ENCODE measurements at places on chromosomes 6 and 20.

DNA sequence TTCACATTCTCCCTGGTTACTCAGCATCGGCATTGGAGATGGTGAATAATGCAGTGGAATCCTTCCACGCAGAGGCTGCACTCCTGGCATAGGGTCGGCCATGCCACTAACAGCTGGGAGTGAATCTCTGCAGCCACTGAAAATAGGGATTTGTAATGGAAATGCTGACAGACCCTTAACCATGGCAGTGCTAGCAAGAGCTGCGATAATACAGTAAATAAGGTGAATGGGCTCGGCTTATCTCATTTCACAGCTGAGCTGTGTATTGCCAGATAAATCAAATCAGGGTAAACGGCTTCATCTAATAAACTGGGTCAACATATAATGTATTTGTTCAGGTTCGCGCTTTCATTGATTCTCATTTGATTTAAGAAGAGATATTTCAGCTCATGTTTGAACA, 156.8 kb downstream of the SLC35B3 start:
- no peak for DNase-seq

GRCh38 chr6:31204751-31205145, 34.3 kb upstream of the POU5F1 start:
- DNase-seq, result no peak

- no peak for DNase-seq
Measured at GRCh38 chr6:108988296-108988695, 106.3 kb downstream of the SESN1 start.

DNA sequence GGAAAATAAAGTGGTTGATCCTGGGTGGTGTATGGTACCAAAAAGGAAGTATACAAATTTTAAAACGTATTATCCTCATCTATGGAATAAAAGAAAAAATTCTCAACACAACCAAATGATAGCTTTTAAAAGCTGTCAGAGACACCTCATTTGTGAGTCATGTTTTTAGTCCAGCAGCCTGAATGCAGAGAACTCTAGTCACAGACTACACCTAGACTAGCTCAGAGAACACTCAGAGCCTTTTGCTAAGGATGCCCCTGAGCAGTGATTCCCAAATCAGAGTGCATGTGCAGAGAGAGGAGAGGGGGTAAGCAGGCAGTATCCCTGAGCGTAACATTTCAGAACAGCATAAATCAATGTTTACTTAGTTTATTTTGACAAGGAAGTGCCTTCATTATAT, 809.3 kb downstream of the HACE1 start:
- DNase-seq, result no peak

- no peak for DNase-seq
Measured at GRCh38 chr20:19976595-19977372, 40.4 kb upstream of the NAA20 start.

DNA sequence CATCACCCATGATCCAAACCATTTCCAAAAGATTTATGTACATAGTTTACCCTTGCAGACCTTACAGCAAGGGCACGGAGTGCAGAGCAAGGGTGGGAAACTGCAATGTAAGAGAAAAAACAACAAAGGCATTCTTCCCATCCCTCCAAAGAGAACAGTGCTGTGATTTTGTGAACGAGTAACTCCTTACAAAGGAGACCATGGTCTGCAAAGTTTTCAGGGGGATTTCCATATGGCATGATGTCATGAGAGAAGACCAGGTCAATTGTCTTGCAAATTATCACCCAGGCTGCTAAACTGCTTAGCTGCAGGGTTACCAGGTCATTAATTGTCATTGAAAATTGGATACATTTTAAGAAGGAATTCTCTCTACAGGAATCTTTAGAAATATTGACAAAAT, 58.3 kb downstream of the LAMP5 start:
- DNase-seq, result no peak

- DNase-seq, result no peak
Measured at GRCh38 chr6:52000064-52000463, 87.3 kb downstream of the PKHD1 start.

GRCh38 chr6:103875221-103875620, 984.5 kb downstream of the HACE1 start:
- DNase-seq, result no peak

- DNase-seq, result no peak
Measured at GRCh38 chr6:150152891-150153876, 10.3 kb downstream of the PPP1R14C start.

GRCh38 chr20:8066662-8067061, 47.1 kb upstream of the TMX4 start:
- no peak for DNase-seq

DNA sequence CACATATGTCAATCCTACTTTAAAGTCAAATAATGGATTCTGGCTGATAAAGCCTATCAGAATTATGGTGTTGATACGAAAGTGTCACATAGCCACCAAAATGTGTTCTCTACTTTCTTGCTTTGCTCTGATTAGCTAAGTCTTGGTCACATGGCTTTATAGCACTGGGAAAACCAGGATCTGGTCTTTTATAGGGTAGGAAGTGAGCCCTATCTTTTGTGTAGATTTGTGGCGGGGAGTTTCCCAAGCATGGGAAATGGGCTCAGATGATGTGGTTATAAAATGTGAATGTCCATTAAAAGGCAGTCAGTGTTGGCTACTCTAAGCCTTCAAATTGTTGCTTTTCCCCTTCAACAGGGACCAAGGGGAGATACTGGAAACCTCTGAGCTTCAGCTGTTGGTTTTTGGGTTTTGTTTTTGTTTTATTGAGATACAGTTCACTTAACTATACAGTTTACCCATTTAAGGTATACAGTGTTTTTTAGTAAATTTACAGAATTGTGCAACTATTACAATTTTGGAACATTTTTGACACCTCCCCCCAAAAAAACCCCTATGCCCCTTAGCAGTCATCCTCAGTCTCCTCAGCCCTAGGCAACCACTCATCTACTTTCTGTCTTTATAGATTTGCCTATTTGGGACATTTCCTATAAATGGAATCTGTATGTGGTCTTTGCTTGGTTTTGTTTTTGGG, 12.2 kb downstream of the RRP36 start:
- DNase-seq, result no peak

GRCh38 chr6:166955121-166955864, 1.1 kb downstream of the RNASET2 start:
- no peak for DNase-seq

Measured in NCI-H2107 (cell line).